ENCODE measurements at places on chromosomes 12 and 14.

GRCh38 chr12:26251600-26251999 is 56.2 kb downstream of the SSPN start:
- no peak for DNase-seq

GRCh38 chr12:24595652-24596235 is 353.2 kb downstream of the BCAT1 start:
- no peak for DNase-seq

DNA sequence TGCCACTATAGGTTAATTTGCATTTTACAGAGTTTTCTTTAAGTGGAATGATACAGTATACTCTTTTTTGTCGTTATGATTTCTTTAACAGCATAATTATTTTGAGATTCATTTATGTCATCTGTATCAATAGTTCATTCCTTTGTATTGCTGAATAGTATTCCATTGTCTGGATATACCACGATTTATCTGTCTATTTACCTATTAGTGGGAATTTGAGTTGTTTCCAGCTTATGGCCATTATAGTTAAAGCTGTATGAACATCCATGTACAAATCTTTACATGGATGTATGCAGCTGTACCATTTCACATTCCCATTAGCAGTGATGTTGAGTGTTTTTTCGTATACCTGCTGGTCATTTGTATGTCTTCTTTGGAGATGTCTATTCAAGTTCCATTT is 163.9 kb downstream of the ETNK1 start:
- DNase-seq, result no peak

DNA sequence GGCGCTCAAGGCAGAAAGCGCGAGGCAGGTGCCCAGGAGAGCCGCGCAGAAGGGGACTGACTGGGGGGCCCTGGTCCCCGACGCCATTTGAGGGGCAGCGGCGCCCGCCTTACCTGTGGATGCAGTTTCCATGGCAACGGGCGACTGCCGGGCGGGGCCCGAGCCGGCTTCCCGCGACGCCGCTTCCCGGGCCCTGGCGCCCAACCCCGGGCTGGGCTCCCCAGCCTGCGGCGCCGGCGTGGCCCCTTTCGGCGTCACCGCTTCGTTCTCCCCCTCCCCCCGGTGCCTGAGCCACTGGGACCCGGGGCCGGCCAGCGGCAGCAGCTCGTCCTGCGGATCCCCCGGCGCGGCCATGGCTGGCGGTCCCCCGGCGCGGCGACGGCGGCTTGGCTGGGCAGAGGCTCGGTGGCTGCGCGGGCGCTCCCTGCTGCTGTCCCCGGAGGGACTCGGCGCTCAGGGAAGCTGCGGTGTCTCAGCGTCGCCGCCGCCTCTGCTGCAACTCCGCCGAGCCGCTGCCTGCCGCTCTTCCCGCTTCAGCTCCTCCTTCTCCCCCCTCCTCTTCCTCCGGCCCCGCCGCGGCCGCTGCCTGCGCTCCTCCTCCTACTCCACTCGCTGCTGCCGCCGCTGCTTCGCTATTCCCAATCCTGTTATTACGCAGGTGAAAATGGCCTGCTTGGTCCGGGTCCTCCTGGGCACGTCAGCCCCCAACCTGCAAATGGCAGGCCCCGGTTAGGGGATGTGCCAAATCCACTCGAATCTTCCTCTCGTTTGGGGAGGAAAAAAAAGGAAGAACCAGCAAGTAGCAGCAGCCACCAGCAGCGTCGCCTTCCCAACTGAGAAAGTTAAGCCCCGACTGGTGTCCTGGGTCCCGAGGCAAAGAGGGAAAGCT is at the start of gene RTN1:
TSS of gene RTN1 (minus strand) at position 500 of the 889 bp plus-strand sequence. CDS start at position 354, 146 bp downstream.
- DNase-seq, result no peak

DNA sequence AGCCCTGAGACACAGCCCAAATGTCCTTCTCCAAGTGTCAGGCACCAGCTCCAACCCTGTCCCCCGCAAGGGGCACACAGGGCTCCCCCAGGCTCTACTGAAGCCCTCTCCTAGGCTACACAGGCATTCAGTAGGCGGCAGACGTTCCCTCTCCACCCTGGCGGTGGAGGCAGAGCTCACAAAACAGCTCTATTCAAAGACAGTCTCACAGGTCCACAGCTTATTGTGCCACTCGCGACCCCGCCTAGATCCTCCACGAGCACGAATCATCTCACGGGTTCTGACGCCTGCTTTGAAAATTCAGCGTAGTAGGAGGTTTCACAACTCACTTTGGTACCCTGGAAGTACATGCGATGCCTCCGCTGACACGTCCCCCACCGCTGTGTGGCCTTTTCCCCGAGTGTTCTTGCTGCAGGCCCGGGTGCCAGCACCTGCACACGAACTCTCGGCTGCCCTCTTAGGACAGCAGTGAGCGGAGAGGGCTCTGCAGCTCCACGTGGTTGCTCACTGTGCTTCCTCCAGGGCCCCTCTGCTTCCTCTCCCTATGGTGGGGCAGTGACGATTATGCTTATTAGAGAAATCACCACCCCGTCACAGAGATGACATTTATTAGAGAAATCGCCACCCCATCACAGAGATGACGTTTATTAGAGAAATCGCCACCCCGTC is 78.5 kb downstream of the ADGRD1 start:
- DNase-seq, result no peak

DNA sequence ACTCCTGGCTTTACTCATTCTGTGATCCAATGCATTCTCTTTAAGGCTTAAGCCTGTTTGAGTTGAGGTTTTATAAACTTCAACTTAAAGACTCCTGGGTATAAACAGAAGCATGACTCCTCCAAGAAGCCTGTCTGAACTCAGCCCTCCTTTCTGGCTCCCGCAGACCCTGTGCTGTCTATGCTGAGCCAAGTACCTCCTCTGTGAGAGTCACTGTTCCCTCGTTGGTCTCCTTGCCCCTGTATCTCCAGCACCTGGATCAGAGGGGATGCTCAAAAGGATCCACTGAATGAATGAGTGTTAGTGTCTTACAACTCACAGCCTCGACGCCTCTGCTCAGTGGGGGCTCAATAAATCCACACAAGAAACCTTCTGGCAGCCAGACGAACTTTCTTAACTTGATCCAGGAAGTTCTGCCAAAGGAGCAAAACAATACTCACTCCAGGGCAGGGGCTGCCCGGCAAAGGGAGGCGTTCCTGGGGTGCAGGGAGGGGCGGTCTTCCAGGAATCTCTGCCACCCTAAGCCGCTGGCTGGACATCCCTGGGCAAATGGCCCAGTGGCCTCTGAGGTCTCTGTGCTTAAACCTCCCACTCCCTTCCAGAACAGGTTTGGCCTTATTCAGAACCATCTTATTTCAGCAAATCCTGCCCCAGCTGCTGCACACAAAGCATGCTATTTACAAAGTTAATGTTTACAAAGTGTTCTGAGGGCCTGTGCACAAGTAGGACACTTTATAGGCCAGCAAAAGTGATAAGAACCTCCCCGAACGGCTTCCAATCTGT is 32.9 kb downstream of the MAP1LC3B2 start:
- no peak for DNase-seq

GRCh38 chr12:6555018-6555691 is 687 bp downstream of the IFFO1 start:
- no peak for DNase-seq

- DNase-seq, result peak; percentile 71
These were observed 179.6 kb downstream of the TMEM117 start for GRCh38 chr12:44015333-44015941.

GRCh38 chr14:53183056-53183455 is 29.9 kb upstream of the DDHD1 start:
- DNase-seq, result no peak

- no peak for DNase-seq
These were observed 211.2 kb upstream of the AVPR1A start for GRCh38 chr12:63362166-63362565.

DNA sequence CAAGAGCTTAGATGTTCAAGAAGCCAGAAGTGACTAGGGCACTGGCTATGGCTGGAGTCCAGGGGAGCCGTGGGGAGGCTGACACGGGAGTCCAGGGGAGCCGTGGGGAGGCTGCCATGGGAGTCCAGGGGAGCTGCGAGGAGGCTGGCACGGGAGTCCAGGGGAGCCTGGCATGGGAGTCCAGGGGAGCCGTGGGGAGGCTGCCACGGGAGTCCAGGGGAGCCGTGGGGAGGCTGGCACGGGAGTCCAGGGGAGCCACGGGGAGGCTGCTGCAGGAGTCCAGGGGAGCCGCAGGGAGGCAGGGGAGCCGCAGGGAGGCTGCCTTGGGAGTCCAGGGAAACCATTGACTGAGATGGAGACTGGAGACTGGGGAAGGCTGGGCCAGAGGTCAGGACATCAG is 54.9 kb downstream of the TECPR2 start:
- DNase-seq, result no peak

- no peak for DNase-seq
These were observed 96.1 kb downstream of the PPHLN1 start for GRCh38 chr12:42421844-42422779.

DNA sequence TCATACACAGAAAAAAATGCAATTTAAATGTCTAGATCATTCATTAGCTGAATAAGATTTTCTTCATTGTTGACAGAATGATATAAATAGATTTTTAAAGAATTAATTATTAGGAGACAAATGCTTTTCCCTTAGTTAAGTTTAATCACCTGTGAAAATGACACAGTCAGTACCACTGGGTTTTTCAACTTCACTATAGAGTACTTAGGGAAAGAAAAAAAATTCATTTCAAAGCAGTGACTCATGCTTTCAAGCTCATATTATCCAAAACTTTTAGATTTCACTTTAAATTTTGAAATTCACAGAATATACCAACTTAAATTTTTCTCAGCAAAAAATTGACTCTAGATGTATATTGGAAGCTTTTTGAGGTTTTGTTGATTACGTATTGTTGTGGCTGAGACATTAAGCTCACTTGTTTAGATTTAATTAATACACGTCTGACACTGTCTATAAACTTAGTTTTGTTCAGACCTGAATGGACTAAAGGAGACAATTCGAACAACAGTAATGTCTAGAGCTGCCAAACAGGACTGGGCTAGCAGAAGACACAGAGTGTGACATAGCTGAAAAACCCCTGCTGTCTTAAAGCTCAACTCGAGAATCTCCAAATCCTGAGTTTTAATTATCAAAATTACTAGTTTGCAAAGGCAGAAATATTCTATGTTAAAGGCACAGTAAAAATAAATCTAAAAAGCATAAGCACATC is 1.6 kb downstream of the MGAT4C start:
- DNase-seq, result no peak

GRCh38 chr12:68287106-68287505 is 33.7 kb upstream of the IL22 start:
- no peak for DNase-seq

DNA sequence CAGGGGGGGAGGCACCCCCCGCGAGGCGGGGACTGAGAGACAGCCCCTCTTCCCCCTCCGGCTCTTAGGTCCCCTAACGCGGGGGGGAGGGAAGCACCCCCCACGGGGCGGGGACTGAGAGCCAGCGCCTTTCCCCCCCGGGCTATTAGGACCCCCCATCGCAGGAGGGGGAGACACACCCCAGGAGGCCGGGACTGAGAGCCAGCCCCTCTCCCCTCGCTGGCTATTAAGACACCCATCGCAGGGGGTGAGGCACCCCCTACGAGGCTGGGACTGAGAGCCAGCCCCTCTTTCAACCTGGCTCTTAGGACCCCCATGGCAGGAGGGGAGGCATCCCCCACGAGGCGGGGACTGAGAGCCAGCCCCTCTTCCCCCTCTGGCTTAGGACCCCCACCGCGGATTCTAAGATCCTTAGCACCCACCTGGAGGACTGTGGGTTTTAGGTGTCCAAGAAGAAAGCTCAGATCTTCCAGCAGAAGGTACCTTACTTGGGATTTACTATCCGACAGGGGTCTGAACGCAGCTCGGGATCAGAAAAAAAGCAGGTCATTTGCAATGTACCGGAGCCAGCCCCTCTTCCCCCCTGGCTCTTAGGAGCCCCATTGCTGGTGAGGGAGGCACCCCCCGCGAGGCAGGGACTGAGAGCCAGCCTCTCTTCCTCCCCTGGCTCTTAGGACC is 197.8 kb upstream of the PZP start:
- DNase-seq, result no peak

DNA sequence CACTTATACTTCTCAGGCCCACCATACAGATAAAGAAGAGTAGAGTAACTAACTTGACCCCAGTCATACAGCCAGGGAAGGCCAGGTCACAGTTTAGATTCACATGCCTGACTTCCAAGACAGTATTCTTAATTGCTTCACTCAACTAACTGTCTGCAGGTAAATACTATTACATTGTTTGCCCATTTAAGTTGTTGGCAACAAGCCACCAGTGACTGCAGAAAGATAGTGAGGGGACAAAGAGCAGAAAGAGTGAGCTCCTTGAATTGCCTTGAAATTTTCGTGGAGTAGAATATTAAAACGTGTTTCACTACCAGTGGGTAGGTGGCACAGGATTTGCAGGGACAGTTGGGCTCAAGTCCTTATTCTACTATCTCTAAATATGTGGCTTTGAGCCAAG is 146.3 kb upstream of the RMST start:
- no peak for DNase-seq

- no peak for DNase-seq
These were observed 4.5 kb downstream of the DDX47 start for GRCh38 chr12:12817616-12818015.

GRCh38 chr12:120853188-120853587 is 51.0 kb downstream of the SPPL3 start:
- DNase-seq, result no peak

DNA sequence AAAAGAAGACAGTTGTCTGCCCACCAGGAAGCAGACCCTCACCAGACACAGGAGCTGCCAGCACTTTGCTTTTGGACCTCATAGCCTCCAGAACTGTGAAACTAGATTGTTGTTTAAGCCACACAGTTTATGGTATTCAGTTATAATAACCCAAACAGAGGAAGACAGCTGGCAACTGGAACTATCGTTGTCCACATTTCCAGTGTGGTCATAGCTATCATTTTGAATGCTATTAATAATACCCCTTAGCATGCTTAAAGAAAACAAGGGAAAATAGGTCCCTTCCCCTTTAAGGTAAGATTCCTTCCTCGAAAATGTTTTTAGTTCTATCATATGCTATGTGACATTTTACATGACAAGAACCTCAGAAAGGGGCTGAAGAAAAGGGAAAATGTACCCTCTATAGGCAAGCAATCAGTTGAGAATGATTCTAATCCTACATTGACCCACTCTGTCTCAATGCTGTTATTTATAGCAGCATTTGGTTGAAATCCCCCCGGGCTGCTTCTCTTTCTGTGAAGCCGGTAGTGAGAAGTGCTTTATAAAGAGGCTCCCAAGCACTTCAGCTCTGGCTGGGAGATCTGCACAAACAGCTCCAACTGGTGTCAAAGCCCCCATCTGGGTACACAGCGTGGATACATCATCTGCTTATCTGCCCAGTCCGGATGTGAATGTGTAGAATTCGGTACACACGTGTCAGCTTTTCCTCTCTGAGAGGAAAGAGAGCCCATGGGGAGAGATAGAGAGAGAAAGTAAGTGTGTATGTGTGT is 221.2 kb upstream of the FLRT2 start:
- no peak for DNase-seq

Measured in NCI-H2081 treated with DMSO at 0.1 percent for 48 hours (cell line).